Dermis lymphatic vessel endothelial cell (primary cell): ENCODE measurements at places on chromosomes 5 and 9. TPM values are rescaled to one million over a fixed set of nuclear protein-coding genes. Genes with fewer than 3 reads are reported as not detected.

IL3 gene
- total RNA-seq = not detected in 2 replicates

CDX1 gene
- under 0.01 TPM in 1 of 2 replicates, not detected in the other for total RNA-seq

SIMC1 gene
- 1.6 and 2.8 TPM in 2 replicates for total RNA-seq

ARHGEF37 gene
- 12.2 and 16.0 TPM in 2 replicates for total RNA-seq

PJA2 gene
- total RNA-seq = 79.2 and 91.1 TPM in 2 replicates

FCN2 gene
- not detected in 2 replicates for total RNA-seq

SLC25A48 gene
- total RNA-seq = not detected in 2 replicates

PCDHB7 gene
- 0.87 and 1.8 TPM in 2 replicates for total RNA-seq

MYMK gene
- total RNA-seq = not detected in 2 replicates
